ENCODE measurements at places on chromosomes 2 and 18.

DNA sequence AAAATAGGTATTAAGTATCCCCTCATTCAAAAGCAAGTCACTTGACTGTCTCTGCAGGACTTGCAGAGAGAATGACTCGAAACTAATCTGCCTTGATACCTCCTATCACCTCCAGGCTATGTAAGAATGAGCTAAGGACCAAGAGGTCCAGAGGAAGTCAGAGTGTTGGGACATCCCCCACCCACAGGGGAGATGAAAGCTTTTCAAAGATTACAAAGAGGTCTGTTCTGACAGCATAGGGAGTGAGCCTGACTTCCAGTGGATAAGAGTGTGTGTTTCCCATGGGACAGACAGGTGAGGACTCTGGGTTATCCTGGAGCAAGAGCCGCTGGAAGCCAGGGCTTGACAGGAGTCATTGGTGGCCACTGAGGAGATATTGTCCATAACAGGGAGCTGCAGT lies 85.0 kb upstream of the TACR1 start:
- no peak for DNase-seq

DNA sequence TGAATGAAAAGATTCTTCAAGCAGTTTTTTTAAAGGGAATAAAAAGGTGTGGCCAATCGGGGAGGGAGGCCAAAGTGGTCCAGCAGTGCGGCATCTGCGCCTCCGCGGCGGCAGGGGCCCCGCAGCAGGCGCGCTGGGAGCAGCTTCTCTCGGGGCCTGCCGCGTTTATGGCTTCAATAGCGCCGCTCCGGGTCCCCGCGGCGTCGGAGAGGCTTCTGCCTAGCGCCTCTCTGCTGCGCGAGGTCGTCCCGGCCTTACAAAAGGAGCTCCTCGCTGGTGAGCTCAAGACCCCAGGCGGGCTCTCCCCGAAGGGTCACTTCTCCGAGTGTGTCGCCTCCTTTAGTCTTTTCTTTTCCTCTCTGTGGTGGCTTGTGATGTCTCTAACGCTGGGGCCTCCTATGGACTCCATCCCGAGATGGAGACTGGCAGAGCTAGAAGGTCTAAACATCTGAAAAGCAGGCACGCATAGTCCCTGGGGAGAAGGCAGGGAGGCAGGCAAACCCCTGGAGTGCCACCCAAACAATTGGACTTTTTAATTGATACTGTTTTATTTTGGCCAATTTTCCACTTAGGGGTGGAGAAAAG lies 67.1 kb downstream of the SUMO1 start:
- DNase-seq, result no peak

DNA sequence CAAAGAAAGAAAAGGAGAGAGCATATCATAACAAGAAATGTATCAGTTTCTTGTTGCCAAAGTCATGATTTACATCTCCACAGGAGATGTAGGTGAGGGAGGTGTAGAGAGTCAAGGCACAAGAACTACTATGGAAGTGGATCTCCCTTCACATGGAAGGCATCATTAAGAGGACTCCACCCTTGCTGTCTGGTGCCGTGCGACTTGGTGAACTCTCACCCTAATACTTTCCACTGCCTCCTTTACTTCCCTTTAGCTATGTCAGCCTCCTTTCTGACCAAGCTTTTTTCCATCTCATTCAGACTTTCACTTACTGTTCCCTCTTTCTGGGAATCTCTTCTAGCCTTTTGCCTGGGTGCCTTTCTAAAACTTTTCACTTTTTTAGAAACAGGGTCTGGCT lies 490.0 kb downstream of the THSD7B start:
- DNase-seq, result no peak

- DNase-seq, result no peak
Measured at GRCh38 chr2:175630280-175631244, 371.5 kb downstream of the LNPK start.

DNA sequence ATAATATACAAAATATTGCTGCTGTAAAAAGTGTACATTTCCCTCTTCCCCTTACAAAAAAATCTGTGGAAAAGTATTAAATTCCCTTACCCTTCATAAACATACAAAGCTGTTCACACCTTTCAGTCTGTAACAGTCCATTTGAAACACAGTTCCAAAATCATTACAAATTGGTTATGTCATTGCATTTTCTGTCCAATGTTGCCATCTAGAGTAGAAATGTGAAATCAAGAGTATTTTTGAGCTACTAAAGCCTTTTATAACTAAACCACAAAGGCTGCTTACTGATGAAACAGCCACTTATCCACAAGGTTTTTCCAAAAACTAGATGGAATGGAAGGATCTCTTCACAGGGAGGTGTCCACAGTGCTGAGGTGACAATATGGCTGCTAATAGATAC lies 72.5 kb downstream of the SS18 start:
- DNase-seq, result no peak

- no peak for DNase-seq
Measured at GRCh38 chr18:67520351-67520921, 3.9 kb upstream of the DSEL start.

GRCh38 chr18:63664571-63664970 lies 2.9 kb upstream of the SERPINB3 start:
- no peak for DNase-seq

GRCh38 chr2:26890341-26891000 lies 42.5 kb downstream of the DPYSL5 start:
- DNase-seq, result no peak

GRCh38 chr2:99836690-99837605 lies 305.4 kb downstream of the AFF3 start:
- DNase-seq, result no peak

GRCh38 chr2:190532581-190532980 lies 1.9 kb downstream of the NEMP2 start:
- DNase-seq, result no peak

DNA sequence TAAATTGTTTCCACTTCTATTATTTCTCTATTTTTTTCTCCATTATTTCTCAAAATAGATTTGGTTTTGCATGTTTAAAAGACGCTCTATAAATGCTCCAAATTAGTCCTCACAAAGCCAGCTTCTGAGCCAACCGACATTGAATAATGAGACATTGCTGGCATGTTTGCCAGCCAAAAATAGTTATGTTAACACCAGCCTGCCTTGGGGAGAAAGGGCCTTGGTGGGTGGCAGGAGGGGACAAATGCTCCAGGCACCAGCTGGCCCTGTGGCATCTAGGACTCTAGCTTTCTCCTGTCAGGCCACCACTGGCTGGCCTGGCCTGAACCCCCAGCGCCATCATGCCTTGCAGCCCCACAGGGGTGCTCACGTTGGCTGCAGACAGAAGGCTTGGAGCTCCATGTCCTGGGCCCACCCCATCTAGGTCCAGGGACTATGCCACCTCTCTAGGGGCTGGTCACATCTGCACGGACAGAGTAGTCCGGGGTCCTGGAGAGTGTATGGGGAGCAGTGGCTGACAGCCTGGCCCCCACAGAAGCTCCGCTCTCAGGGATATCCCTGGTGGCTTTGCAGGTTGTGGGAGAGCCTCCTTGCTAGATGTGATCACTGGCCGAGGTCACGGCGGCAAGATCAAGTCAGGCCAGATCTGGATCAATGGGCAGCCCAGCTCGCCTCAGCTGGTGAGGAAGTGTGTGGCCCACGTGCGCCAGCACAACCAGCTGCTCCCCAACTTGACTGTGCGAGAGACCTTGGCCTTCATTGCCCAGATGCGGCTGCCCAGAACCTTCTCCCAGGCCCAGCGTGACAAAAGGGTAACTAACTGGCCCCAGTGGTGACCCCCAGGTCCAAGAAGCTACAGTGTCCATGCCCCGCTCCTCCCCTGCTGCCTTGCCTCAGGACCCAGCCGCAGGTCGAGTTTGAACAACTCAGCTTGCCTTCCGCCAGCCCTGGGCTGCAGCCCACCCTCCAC lies 12.5 kb downstream of the ABCG8 start:
- DNase-seq, result no peak

Data from activated CD4-positive, alpha-beta memory T cell treated with anti-CD3 and anti-CD28 coated beads, Interleukin-2, amount 10 ng/mL, durations not matched to agents 7 days and 5 days (primary cell).